ENCODE measurements at places on chromosomes 3 and 15.

GRCh38 chr3:59802045-59802444 lies 752.2 kb upstream of the CFAP20DC start:
- no peak for DNase-seq

GRCh38 chr3:145900056-145900829 lies 260.7 kb downstream of the PLOD2 start:
- DNase-seq, result no peak

GRCh38 chr3:47491777-47492176 lies 16.0 kb upstream of the SCAP start:
- DNase-seq, result no peak

DNA sequence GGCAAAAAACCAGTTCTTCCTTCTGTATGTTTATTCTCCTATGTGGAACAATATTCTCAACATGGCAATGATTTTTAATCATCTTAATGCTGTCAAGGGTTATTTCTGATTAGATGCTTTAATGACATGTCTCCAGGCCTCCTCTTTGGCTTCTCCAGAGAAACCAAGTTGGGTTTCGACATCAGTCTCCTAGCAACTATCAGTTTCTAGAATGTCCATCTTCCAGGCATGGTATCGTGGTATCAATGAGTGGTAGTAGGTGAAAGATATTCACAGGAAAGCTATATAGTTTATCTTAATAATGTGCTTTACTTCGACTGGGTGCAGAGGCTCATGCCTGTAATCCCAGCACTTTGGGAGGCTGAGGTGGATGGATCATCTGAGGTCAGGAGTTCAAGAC lies 128.5 kb downstream of the C3orf70 start:
- no peak for DNase-seq

DNA sequence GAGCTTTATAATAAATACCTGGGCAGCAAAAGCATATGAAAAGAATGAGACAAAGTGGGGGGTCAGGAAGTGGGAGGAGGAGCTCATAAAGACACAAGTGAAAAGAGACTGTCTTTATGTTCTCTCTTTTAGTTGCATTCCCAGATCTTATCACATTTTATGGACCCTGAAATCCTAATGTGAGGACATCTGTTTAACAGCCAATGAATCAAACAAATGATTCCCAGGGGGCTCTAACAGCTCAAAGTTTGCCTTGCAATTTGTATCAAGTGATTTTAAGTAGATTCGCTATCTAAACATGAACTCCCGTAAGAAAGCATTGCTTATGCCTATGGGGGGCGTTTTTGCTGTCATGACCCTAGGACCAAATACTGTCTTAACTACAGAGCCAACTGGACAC lies 332.3 kb upstream of the CNTN4 start:
- DNase-seq, result no peak

- no peak for DNase-seq
Measured at GRCh38 chr3:71503525-71504249, 79.8 kb downstream of the FOXP1 start.

GRCh38 chr3:34000301-34000700 lies 201.9 kb downstream of the PDCD6IP start:
- DNase-seq, result no peak

DNA sequence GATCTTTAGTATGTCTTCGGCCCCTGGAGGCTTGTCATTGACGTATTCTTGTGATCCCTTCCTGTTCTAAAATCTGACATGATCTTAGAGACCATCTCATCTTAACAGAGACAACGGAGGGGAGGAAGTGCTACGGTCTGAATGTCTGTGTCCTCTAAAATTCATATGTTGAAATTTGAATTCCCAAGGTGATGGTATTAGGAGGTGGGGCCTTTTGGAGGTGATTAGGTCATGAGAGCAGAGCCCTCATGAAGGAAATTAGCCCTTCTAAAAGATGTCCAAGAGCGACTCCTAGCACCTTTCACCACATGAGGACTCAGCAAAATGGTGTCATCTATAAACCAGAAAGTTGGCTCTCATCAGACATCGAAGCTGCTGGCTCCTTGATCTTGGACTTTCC lies 233.2 kb upstream of the CMC1 start:
- DNase-seq, result no peak

- no peak for DNase-seq
Measured at GRCh38 chr3:57179580-57180410, 14.6 kb upstream of the IL17RD start.

- no peak for DNase-seq
Measured at GRCh38 chr3:70963431-70964275, 619.9 kb downstream of the FOXP1 start.

Data from HL-60 (cell line).